ENCODE measurements at places on chromosomes 1 and 21.

DNA sequence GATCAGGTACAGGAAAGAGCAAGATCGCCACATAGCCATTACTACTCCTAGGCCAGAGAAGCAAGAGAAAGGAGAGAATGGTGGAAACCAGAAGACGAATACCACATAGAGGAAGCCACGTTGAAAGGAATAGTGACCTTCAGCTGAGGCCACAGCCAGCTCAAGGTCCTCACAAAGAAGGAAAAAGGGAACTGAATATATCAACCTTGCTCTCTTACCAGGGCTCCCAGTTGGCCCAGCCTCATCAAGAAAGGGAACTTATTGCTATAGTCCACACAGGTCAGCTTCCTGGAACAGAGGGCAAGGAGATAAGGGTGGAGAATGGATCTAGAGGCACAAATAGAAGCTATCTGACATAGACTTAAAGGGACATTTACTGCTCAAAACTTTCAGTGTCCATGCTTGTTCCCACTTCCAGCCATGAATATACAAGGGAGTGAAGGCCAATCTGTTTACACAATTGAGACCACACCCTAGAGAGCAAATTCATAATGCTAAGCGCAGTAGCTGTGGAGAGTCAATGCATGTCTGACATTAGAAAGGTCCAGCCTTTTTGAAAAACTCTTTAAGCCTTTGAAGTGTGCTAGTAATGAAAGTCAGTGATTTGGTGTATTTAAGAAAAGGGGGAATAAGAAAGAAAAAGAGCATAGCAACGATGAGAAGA lies 120.7 kb upstream of the ZC3H11B start:
- no peak for DNase-seq

DNA sequence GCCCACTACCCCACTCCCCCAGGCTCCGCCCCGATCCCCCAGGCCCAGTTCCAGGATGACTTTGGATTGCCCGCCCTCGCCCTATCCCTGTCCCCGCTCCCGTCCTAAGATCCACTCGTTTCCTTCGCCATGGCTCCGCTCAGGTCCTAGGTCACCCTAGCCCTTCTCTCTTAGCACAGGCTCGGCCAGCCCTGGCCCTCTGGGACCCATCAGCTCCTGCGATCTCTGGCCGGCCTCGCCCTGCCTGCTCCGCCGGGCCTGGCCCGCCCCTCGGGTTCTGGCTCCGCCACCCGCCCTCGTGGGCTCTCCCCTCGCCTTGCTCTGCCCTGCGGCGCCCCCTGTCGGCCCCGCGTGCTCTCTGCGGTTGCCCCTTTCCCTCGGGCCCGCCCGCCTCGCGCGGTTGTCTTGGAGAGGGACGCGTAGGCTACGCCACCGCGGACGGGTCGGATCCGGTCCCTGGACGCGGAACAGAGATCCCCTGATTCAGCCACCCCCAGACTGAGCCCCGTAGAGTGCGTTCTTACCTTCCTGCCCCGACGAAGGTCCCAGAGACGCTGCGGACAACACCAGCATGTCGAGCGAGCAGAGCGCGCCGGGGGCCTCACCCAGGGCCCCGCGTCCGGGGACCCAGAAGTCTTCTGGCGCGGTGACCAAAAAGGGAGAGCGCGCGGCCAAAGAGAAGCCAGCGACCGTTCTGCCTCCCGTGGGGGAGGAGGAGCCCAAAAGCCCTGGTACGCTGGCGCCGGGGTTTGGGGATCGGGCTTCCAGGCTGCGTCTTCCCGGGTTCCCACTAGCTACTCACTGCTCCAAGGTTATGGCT lies at the start of gene LRRC71:
TSS of gene LRRC71 (plus strand) at position 400 of the 820 bp plus-strand sequence. CDS start at position 572, 172 bp downstream.
- DNase-seq = peak; percentile 94

GRCh38 chr1:214514032-214514818 lies 37.2 kb downstream of the PTPN14 start:
- DNase-seq = peak; percentile 11

GRCh38 chr1:23593556-23594148 lies 34.4 kb upstream of the ID3 start:
- no peak for DNase-seq

All from eye (tissue), 1 donor.